ENCODE measurements at places on chromosomes 2 and 18.

- DNase-seq, result peak; percentile 79
Observed at GRCh38 chr2:224142397-224143312, 103.6 kb upstream of the SERPINE2 start.

DNA sequence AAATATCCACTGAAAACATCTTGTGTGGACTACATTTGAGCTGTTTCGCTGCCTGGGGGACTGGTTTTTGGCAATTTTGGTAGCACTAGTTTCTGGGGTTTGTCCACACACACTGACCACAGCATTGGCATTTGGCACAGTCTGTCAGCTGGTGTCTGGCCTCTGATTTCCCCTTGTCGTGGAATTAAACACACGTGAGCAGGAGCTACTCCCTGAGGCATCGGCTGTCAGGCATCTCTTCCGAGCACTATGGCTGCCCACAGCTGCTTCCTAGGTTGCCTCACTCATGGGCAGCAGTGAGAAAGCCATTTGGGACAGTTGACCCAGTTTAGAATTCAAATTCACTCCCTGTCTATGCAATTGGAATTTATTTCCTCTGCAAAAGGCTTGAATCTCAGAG lies 46.8 kb upstream of the FZD5 start:
- no peak for DNase-seq

DNA sequence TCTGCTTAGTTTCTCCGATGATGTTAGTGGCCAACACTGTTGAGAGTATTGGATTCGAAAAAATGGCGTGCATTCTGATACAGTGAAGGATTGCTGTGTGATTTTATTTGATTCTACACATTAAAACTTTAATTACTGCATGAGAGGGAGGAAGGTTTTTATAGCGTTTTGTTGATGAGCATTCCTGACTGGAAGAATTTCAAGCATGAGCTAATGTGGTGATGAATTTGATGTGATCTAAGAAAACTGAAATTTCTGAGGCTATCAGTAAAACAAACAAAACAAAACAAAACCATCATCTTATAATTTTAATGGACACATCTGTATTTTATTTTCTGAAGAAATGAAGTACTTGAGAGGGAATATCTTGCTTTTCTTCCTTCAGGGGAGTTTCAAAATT lies 59.6 kb downstream of the ITGB6 start:
- DNase-seq, result no peak

GRCh38 chr18:3104190-3105054 lies 91.5 kb upstream of the LPIN2 start:
- peak; percentile 80 for DNase-seq

DNA sequence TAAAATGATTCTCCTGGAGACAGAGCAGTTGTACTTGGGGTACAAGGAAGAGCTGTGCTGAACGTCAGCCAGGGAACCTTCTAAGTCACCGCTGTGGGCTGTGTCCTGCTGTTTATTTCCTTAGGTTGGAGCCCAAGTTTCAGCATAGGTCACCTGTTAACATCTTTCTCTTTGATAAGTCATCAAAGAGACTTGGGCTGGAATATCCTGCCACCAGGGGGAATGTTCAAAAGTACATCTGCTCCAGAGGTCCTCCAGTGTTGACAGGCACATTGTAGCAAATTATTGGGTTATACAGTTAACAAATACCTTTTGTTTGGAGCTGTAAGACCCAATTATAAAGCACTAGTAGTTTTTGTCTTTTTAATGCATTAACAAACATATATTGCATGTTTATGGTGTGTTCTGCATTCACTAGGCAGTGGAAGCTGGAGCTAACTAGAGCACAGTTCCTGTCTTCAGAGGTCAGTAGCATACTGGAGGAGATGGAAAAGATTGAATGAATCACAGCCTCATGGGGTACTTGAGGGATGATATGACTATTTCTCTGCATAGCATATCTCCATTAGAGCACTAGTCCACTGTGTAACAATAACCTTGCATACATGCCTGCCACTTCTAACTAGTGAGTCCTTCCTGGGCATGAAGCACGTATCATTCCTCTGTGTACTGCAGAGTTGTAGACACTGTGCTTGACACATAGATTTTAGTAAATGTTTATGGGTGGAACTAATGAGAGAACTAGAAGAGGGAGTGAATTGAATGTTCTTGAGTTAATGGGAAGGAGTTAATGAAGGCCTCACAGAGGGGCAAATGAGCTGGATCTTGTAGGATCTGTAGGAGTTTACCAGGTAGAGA lies 182.1 kb downstream of the AGAP1 start:
- DNase-seq, result peak; percentile 15

DNA sequence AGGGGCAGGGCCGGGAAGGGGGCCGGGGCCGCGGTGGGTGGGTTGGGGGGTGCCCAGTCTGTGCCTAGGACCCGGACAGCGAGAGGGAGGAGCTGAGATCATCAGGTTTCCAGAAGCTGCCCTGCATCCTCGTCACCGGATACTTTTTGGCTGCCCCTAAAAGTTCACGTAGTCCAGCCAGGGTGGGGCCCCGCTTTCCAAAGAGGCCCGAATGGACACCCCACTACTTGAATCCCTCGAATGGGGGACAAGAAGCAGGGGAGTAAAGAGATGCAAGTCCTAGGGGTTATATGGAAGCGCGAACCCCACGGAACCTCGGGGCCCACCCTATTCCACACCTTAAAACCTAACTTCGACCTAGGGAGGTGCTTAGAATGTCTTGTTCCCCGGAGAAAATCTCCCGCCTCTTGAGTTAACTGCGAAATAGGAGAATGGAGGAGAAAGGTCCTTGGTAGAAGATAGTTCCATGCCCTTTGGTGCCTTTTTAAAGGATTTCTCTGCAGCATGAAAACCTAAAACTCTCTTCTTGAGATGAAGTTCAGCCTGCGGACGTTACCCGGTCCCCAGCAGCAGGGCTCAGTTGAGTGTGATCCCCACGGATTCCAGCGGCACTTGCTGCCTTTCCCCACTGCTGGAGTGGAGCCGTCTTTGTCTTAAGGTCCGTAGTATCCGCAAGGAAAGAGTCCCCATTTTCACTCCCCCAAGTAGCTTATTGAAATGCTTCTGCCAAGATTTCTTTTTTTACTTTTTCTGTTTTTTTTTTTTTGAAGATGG lies 2.1 kb upstream of the RNF152 start:
- DNase-seq, result no peak

GRCh38 chr2:67013821-67014220 lies 383.3 kb upstream of the ETAA1 start:
- no peak for DNase-seq

GRCh38 chr2:160381425-160381951 lies 112.1 kb downstream of the RBMS1 start:
- DNase-seq, result peak; percentile 53

GRCh38 chr2:189142893-189143759 lies 36.4 kb downstream of the COL5A2 start:
- peak; percentile 74 for DNase-seq

DNA sequence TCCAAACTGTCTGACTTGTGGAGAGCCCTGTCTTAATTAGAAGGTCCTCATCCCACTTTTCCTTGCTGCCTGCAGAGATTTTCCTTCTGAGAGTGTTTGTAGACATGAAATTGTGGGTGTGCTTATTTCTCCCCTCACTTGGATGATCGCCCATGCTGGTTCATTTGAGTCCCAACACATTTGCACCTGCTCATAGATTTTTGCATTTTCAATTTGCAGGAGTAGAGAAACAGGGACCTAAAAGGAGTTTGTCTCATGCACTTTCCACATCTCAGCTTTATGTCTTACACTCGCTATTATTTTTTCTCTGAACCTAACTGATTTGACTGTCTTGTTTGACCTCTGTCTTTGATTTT lies 33.2 kb upstream of the FHL2 start:
- DNase-seq, result no peak

DNA sequence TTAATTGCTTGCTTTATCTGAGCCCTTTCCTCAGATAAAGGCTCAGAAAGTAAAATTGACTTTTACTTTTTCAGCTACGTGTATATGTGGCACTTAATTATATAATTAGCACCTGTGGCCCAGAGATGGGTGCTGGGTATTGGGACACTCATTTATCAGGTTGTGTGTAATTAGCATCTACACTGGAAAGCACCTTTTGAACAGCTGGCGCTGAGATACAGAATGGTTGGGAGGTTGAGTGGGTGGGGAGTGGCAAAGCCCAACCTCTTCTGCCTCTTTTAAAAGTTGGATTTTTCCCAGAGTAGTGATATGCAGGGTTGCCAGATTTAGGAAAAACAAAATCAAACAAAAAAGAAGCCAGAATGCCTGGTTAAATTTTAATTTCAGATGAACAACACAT lies 23.9 kb downstream of the SPTBN1 start:
- DNase-seq, result no peak

DNA sequence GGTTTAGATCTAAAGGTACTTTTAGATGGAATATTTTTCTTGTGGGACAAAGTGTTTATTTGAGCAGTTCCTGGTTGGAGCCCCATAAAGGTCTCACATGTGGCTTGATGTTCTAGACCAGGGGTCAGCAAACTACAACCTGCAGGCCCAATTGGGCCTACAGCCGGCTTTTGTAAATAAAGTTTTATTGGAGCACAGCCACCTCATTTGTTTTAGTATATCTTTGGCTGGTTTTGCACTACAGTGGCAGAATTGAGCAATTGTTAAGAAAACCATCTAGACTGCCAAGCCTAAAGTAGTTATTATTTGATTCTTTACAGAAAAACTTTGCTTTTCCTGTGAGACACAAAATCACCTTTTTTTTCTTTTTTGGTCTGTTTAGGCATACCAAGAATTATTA lies 41.6 kb downstream of the NDC80 start:
- no peak for DNase-seq

- peak; percentile 59 for DNase-seq
Observed at GRCh38 chr2:94956797-94957391, 68.6 kb upstream of the MAL start.

- no peak for DNase-seq
Observed at GRCh38 chr18:79922971-79923411, 28.5 kb downstream of the SLC66A2 start.

- no peak for DNase-seq
Observed at GRCh38 chr2:133919285-133919684, 334.6 kb upstream of the MGAT5 start.

DNA sequence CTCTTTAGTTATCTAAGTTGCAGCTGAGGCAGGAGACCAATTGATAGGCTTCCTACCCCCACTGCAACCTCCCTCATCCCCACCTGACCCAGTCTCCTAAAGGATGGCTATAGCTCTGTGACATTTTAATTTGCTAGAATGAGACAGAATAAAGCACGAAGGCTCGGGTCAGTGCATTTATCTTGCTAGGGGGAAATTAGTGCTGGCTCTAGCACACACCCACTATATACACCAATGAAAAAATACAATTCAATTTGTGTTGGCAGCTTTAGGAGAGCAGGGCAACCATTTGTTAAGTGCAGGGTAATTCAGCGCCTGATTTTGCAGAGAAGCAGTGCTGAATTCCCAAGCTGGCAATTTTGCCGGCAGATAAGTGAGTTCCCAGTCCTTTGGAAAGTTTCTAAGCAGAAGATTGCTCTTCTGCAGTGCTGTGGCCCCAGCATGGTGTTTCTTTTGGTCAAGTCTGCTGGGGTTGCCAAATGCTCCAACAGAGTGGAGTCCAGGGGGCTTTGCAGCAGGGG lies 346.0 kb downstream of the ALK start:
- no peak for DNase-seq

DNA sequence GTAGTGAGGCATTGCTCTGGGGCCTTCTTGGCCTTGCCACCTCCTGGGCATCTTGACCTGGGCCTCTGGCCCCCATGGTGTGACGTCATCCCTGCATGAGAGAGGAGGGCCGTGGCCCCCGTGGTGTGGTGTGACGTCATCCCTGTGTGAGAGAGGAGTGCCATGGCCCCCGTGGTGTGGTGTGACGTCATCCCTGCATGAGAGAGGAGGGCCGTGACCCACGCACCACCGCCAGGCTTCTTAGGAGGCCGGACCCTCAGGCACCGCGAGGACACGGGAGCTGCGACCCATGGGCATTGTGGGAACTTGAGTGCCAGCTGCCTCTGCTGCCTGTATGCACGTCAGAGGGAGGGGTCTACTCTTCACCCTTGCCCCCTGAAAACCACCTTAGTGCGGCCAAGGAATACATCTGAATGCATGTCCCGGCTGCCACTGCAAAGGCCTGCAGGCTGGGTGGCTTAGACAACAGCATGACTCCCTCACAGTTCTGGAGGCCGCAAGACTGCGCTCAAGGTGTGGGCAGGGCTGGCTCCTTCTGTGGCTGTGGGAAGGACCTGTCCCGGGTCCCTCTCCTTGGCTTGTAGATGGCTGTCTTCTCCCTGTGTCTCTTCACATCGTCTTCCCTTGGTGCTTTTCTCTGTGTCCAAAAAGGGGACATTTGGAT lies 20.8 kb upstream of the OTOS start:
- DNase-seq, result no peak

DNA sequence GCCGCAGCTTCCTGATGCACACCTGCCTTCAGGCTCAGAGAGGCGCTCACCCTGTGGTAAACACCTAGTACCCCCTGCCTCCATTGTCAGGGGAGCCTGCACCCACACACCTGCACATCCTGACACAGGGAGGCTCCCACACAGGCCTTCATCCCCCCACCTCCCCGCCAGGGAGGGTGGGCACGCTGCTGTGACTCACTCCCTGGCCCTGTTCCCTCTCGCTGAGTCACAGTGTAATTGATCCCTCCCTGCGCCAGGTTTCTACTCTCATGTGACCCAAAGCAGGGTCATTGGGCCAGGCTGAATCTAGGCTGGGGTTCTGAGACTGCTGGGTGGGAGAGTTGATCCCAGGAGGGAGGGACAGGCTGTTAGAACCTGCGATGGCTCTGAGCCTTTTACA lies 8.5 kb upstream of the CELF4 start:
- peak; percentile 63 for DNase-seq
